ENCODE measurements at places on chromosomes 6 and 20.

GRCh38 chr6:147223736-147224135, 19.5 kb downstream of the STXBP5 start:
- no peak for DNase-seq

- DNase-seq = no peak
These were observed 6.7 kb downstream of the SRC start for GRCh38 chr20:37352608-37352980.

- no peak for DNase-seq
These were observed 11.8 kb upstream of the TUBB2B start for GRCh38 chr6:3239110-3239830.

GRCh38 chr20:46607849-46608497, 43.3 kb downstream of the SLC13A3 start:
- no peak for DNase-seq

- no peak for DNase-seq
These were observed 35.8 kb upstream of the NOP56 start for GRCh38 chr20:2616634-2617033.

DNA sequence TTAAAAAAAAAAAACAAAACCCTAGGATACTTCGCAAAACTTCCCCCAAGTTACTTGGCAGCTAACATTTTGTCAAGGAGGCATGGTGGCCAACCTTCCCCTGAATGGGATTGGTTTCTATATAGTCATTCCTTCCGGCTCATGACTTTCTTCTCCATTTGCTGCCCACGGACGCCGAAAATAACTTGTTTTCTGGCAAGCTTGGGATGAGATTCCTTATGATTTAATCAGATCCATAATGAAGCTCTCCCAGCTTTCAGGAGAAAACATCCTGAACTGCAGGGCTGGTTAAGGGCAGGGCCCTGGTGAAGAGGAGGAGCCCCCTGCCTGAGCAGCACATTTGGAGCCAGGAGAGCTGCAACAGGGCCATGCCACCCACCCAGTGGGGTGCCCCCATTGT, 49.9 kb downstream of the PPP1R16B start:
- DNase-seq = no peak

DNA sequence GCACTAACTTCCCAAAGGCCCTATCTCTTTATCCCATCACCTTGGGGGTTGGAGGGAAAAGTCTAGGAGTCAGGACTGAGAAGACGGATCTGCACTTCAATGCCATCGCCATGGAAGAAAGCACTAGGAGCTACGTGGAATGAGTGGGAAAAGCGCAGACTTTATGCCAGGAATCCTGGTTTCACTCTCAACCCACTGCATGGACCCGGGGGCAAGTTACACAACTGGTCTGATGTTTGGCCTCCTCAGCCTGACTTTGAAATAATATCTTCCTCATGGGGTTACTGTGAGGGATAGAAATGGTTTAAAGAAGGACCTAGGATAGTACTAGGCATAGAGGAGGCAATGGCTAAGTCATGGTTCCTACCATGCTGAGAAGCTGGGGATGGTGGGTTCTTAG, 13.5 kb upstream of the PSMG4 start:
- DNase-seq = no peak

- DNase-seq = peak; percentile 18
These were observed 26.3 kb downstream of the ALDH5A1 start for GRCh38 chr6:24520929-24521546.

Data from activated gamma-delta T cell treated with Interleukin-2 at 50 U/mL for 16 hours (primary cell).